Activated CD8-positive, alpha-beta memory T cell treated with anti-CD3 and anti-CD28 coated beads for 24 hours (primary cell): ENCODE measurements at places on chromosomes 4 and X.

DNA sequence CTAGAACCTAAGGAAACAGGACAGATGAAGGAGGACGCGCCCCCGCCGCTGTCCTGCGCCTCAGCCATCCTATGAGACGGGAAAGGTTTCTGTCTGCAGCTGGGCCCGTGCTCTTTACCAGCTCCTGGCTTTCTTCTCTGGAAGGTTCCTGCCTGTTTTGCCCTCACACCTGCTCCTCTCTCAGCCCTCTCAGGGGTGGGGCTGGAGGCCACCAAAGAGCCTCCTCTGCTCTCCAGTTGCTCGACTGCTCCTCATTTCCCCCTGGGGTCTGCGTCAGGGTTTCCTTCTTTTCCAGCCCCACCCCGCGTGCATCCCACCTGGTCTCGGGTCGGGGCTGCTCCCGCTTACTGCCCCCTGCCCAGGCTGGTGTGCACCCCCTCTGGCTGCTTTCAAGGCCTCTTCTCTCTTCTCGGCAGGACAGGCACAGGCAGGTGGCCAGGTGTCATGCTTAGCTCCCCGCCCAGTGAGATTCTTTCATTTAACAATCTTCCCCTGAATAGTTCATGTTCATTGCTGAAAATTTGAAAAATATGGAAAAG lies 4.6 kb downstream of the HTT-AS start:
- no peak for DNase-seq

DNA sequence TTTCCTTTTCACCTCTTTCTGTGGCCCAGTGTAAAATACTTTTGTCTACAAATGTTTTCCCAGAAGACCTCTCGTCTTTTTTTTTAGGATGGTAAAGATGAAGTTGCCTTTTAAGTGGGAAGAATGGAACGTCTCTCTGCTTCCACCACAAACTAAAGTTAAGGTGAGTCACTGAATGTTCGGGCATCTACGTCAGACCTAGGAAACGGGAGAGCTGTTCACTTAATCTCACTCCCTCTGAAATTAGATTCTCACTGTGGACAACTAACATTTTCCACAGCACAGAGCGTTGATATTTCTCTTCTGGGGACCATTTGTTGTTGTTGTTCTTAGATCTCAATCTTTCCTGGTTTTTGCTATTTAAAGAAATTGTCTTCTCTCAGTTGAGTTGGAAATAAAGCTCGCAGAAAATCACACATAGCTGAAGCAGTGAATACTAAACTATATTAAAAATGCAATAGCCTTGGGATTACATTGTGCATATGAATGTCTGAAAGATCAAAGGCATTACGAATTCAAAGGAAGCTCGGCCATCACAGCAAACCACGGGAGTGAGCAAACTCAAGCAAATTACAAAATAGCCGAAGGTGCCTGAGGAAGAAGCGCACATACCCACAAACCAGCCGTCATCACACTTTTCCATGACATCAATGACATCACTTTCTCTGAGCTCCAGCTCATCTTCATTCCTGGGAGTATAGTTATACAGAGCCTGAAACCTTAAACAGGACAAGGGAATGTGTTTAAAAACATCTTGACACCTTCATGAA lies 53.9 kb upstream of the PDLIM3 start:
- DNase-seq: no peak

- DNase-seq: no peak
Observed at GRCh38 chrX:12076046-12076445, 62.2 kb upstream of the FRMPD4 start.

DNA sequence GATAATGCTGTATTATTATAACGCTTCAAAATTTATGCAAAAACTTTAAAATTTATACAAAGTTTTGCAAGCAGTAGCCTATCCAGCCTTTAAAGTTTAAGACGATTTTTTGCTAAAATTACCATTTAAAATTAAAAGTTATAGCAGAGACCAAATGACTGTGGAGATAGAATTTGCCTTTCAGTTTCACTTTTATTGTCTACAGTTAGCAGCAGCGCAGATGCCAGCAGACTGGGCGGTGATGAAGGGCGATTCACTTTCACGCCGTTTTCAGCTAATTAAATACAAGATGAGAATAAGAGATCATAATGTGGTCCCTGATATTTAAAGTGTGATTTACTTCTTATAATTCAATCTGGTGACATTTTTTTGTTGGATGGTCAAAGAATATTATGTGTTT lies 1381.5 kb upstream of the ADGRL3 start:
- no peak for DNase-seq

- DNase-seq: no peak
Observed at GRCh38 chr4:99759988-99760387, 56.6 kb upstream of the DAPP1 start.

DNA sequence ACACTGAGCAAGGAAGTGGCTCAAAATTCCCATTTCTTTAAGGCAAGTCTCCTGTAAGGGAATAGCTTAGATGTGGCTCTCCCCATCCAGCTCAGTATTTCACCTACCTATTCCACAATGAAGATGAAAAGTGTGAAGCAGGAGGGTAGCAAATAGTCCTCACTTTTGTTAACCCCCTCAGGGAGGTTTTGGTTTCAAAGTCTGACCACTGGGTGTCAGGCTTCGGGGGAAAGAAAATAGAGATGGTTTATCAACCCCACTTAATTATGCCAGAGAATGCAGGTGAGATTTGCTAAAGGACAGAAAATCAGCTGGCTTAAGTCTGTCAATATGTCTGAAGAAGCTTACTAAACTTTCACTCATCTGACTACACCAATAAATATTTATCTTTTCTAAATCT lies 69.5 kb downstream of the DHX15 start:
- DNase-seq: no peak
